Ovary (tissue), 10 donors: ENCODE measurements at places on chromosomes 13 and 19.

DNA sequence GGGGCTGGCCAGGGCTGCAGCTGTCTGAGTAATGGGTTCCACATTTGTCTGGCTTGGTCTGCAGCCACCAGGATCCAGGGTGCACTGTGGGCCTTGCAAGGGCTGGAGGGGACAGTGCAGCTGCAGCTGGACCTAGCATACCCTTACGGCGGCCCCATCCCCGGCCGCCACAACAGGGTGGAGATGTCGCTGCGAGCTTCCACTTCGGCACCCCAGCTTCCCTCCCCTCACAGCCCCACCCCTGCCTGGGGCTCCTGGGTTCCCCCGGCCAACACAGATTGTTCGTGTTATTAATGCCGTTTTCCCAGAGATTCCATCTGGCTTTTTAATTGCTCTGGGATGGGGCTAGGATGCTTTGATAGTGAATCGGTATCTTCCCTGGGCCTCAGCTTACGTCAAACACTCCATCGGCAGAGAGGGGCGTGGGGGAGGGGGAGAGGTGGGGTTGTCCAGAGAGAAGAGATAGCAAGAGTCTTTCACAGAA is 5.8 kb downstream of the CEBPA start:
- no peak for DNase-seq

GRCh38 chr13:33186861-33187291 is 98.7 kb downstream of the STARD13 start:
- DNase-seq: no peak

- no peak for DNase-seq
Observed at GRCh38 chr19:17296273-17296672, 7.0 kb downstream of the ABHD8 start.

GRCh38 chr13:90500569-90500968 is 846.9 kb upstream of the MIR17HG start:
- DNase-seq: no peak
